ENCODE measurements at places on chromosomes 5 and 9.

GRCh38 chr9:113646946-113647914 is 183.7 kb downstream of the RGS3 start:
- DNase-seq: no peak

DNA sequence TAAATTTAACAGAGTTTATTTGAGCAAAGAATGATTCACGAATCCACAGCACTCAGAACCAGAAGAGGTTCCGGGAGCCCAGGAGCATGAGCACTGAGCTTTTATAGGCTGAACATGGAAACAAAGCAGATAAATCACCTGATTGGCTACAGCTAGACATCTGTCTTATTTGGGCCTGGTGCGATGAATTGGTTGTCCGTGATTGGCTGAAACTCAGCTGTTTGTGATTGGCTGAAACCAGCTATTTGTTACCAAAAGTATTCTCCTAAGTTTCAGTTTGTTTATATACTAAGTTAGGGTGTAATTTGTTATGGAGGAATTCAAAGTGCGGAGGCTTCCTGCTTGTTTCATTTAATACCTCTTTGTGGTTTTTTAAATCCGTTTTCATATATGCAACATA is 15.8 kb upstream of the LCP2 start:
- no peak for DNase-seq

DNA sequence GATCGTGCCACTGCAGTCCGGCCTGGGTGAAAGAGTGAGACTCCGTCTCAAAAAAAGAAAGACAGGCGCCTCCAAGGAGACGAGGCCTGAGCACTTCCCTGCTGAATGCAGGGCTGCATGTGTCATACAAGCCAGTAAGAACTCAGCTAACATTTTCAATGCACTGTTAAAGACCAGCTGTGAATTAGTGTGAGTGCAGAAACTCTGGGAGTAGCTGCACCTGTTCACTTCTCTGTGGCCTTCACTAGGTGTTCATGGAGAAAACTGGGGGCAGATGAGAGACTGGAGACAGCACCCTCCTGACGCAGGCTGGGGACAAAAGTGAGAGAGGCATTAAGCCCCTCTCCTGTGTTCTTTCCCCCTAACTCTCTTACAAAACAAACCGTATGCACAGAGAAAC is 41.8 kb downstream of the FBXO10 start:
- DNase-seq: no peak

DNA sequence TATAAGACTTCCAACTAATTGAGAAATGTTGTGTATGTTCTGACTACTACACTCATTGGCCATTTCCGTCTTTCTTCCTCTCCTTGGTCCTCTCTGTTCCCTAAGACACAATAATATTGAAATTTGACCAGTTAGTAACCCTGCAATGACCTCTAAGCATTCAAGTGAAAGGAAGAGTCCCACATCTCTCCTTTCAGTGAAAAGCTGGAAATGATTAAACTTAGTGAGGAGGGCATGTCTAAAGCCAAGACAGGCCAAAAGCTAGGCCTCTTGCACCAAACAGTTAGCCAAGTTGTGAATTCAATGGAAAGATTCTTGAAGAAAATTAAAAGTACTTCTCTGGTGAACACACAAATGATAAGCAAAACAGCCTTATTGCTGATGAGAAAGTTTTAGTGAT is 122.5 kb downstream of the PRR16 start:
- no peak for DNase-seq

DNA sequence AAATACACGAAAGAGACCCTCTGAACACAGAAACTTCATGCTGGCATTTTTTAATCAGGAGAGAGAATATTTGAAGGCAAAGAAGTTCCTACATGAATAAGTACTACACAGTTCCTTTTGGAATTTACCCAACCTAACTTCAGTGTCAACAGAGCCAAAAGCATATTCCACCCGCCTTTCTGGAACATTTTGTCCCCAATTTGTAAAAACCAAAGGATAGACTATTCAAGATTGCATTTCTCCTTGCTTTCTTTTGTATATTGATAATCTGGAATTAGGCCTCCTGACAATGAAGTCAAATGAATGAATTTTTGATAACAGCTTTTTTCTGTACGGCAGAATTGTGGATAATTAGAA is 39.4 kb upstream of the TRAF1 start:
- no peak for DNase-seq

GRCh38 chr9:34956648-34957047 is 1.4 kb upstream of the PHF24 start:
- DNase-seq: no peak

DNA sequence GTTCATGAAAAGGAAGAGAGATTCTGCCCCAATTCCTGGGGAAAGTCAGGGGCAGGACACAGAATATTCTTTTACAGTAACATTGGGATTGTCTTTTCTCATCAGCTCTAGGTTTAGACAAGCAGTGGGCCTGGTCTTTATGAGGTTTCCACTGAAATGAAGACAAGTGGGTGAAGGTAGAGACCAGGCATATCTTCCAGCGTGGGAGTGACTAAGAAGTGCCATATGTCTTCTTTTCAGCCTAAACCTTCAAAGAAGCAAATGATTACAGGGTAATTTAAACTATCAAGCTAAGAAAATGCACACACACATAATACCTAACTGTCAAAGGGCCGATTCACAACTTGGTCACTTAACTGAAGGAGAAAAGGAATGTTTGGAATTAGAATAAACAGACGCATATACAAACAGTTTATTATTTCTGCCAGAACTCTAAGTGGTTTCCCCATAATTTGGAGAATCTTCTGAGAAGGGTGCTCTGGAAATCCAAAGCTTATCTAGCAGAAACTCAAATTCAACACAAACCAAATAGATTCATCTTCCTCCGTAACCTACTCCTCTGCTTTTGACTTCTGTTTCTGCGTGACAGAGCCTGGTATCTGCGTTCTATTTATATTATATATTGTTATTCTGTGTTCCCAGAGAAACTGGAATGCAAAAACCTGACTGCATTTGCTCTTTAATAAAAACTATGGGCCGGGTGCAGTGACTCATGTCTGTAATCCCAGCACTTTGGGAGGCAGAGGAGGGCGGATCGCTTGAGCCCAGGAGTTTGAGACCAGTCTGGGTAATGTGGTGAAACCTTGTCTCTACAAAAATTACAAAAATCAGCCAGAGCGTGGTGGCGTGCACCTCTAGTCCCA is 22.0 kb upstream of the TEK start:
- peak; percentile 80 for DNase-seq

DNA sequence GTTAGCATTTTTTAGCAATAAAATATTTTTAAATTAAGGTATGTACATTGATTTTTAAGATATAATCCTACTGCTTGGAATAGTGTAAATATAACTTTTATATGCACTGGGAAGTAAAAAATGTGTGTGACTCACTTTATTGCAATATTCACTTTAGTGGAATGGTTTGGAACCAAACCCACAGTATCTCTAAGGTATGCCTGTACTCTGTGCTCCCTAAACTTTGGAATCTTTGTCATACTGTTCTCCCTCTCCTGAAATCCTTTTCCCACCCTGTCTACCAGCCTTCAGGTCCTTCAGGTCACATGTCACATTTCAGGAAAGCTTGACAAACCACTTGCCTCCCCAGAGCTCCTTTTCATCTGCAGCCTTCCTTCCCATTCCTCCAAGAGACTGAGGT is 308.7 kb downstream of the SPOCK1 start:
- peak; percentile 71 for DNase-seq

- peak; percentile 88 for DNase-seq
Measured at GRCh38 chr5:154189819-154190594, 526 bp upstream of the GALNT10 start.

DNA sequence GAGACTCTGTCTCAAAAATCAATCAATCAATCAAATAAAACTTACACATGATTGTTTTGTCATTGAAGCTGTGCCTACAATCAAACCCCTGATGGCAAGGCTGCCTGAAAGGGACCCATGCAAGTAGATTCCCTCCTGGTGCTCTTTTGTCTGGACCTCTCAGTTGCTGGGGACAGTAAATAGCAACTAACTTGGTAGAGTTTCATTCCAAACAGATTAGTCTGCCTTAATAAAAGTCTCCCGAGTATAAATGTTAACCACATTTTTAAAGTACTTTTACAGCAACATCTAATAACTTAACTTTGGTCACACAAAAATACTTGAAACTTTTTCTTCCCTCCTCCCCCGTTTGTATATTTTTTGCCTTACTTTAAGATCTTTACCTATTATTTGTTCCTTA is 105.5 kb downstream of the FEM1C start:
- peak; percentile 76 for DNase-seq

DNA sequence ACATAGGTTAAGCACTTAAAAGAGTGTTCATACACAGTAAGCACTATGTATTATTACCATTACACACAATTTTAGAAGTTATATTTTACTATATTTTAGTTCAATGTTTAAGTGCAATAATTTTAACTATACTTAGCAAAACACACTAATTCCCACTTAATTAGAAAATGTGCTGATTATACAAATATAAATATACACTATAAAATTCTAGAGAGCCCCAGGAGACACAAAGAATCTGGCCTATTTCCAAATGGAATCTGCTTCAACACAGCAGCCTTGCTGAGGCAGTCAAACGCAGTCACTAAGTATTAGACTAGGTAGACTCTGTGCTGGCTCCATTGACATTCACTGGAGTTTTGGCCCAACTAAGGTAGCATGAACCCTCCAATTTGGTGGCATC is 160.9 kb downstream of the CETN3 start:
- no peak for DNase-seq

DNA sequence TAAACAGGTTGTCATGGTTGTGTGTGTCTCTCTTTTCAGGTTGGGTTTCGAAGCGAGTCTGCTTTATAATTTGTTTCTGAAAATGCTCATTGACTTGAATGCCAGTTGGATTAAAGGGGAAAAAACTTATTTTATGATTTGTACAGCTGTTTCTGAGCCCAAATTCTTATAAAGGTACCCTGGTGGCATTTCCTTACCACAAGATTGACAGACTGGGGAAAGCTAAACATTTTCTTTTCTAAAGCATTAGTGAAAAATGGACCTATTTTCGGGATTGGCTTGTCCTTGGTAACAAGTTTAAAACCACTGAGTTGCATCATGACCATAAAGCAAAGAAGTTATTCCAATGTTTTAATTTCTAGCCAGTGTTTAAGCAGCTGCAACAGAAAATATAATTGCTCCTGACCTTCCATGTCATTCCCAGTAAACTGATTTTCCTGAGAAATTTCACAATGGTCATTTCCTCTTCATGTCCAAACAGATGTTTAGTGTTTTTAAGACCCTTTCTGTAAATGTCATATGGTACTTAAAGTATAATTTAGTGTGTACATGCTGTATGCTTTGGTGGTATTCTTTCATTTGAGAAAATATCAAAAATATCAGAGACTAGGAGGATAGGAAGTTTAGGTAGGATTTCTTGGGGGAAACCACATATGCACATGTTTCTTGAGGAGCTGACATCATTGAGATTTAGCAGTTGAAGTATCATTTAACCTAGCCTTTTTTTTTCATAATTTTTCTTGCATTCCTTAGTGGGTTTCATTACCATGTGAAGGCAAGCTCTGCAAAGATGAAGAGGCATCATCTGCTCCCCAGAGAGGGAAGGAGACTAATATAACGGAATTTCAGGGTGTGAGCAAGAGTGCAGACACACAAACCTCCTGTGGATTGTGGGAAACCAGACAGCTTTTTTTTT is 667.1 kb upstream of the RGMB start:
- peak; percentile 99 for DNase-seq

DNA sequence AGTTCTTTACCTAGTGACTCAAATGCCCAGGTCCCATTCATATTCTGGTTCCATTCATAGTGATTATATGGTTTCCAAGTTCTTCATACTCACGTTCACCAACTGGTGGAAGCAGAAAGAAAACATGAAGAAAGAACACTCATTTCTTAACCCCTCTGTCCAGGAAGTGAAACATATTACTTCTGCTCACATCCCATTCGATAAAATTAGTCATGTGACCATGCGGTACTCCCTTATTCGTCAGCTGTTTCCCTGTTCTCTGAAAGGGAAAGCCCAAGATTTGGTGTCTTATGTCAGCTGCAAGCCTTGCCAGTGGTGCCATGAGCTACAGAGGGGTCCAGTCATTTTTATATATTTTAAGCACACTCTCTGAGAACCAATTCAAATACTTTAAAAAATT is 387.0 kb upstream of the DMAC1 start:
- DNase-seq: no peak

DNA sequence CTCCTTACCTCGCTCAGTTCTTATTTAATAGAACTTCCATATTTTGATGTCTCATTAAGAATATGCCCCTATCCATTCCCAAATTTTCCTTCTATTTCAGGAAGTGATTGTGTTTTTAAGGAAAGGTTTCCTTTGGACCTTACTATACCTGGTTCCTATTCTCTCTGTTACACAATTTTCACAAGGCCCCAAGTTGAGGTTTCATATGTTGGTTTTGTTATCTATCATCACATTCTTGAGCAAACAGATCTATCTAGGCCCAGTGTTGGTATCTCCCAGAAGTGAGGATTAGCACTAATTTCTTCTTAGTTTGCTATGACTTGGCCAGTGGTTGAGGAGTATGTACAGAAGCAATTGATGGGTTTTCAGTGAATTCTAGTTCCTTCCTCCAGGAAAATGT is 41.5 kb downstream of the ALG2 start:
- DNase-seq: no peak

DNA sequence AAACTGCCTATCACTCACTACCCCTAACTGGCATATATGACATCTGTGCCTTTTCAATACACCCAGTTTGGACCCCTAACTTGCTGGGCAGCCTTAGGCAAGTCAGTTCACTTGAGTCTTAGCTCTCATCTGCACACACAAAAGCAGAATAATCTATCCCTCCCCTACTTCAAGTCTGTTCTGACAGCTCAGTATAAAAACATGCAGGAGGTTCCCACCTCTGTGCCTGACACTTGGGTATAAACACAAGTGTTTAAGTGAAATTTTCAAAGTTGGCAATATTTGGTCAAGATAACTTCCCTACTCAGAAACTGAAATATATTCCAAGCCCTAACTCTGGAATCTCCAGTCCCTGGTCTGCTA is 12.6 kb downstream of the HNRNPH1 start:
- DNase-seq: no peak

- no peak for DNase-seq
Measured at GRCh38 chr9:137174722-137175293, 3.0 kb upstream of the TMEM210 start.

DNA sequence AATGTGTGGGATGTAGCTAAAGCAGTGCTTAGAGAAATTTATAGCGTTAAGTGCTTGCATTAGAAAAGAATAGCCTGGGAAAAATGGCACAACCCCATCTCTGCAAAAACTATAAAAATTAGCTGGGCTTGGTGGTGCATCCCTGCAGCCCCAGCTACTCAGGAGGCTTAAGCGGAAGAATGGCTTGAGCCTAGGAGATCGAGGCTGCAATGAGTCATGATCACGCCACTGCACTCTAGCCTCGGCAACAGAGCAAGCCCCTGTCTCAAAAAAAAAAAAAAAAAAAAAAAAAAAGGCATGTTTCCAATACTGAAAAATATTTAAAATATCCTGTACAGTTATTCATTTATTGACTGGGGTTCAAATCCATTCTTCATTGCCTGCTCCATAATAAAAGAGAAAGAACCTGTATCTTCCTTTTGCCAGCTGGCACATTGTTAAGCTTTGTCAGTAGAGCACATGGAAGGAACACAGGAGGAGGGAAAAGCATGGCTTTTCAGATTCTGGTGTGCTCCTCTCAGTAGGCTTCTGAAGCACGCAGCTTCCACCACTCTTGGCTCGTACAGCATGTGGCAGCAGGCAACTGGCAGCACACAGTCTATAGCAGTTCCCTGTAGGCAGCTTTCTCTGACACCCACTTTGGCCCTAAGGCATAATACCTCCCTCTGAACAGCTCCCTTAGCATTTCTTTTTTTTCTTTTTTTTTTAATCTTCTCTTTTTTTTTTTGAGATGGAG is 73.5 kb downstream of the TRIM36 start:
- DNase-seq: no peak

All from fibroblast of skin of scalp (primary cell).